ENCODE measurements at places on chromosomes 2 and 18.

- no peak for DNase-seq
Observed at GRCh38 chr18:40380686-40381439, 1574.2 kb upstream of the PIK3C3 start.

GRCh38 chr2:196136151-196136550 is 35.2 kb downstream of the STK17B start:
- no peak for DNase-seq

- DNase-seq = no peak
Observed at GRCh38 chr2:237885931-237886684, 26.7 kb downstream of the RAMP1 start.

GRCh38 chr2:155384555-155385123 is 686.1 kb downstream of the KCNJ3 start:
- no peak for DNase-seq

DNA sequence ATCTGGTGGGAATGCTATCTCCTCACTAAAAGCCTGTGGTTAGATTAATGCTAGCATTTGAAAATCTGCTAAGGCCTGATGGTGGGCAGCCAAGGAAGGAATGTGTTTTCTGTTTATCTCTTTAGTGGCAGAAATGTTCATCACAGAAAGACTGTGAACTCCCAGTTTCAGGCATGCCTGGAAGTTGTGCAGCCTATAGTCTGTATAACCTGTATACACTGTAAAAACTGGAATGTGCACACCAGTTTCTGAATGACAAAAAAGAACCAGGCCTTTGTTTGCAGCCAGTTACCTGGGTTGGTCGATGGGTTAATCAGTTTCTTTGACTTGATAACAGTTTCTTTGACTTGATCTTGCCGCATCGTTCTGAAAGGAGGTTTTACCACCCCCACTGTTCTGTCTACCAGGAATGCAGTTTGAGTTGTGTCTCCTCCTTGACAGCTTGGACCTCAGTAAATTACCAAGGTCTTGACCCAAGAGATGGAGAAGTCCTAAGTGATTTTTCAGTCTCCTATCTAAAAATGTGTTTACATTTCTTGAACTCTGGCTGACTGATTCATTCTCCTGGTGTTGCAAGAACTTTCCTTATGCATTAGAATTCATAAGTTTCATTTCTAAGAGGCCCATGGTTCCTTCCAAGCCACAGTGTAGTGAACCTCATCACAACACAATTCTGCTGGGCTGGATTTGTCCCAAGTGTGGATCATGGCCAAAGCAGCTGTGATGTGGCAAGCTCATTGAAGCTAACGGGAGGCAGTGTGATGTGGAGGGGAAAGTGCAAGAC is 62.2 kb downstream of the KIAA2012 start:
- no peak for DNase-seq

DNA sequence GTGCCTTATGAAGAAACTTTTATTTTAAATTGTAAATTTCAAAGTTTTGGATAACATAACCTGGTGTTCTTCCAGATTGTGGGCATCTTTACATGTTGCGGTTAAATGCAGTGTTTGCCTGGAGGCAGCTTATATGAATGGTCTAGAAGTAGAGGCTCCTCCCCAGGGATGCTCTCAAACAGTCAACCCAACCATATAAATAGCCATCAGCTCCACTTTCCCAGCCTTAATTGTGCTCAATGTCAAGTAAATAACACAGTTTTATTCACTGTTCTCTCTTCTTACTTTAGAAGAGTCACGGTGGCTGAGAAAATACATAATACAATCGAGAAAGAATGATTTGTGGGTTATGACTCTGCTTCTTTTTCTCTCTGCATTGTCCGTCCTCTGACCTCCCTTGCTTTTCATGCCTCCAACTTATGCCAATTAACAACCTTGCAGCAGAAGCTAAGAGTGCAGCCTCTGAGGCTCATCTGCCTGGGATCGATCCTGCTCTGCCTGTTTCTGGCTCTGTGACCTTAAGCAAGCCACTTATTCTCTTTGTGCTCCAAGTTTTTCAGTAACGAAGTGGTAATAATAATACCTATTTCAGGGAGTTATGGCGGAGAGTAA is 100.3 kb downstream of the DAW1 start:
- DNase-seq = no peak

DNA sequence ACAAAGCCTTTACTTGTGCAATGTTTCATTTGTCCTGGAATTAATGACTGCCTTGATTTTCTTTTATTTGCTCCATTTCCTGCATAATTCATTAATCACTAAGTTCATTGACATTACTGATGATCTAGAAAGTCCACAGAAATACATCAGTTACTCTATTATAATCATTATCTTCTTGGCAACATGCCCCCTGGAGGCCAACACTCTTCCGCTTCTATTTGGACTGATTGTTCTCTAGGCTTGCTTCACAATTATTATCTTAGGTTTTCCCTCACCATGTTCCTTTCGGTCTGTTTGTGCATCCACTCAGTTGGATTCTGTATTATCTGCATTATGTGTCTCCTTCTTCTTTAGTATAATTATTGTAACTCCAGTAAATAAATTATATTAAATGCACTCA is 461.0 kb upstream of the CDH2 start:
- no peak for DNase-seq

DNA sequence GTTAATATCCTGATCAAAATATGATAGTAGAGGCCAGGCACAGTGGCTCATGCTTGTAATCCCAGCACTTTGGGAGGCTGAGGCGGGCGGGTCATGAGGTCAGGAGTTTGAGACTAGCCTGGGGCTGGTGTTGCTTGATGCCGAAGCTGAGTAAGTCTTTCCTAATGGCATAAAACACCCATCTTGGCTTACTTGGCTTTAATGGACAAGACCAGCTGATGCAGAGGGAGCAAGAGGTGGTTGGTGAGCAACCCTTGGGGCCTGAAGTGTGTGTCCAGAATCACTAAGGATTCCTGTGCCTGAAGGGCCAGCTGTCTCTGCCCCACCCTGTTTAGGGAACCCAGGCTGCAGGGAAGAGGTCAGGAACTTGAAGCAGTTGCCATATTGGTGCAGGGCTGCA is 217.2 kb downstream of the ARL4C start:
- no peak for DNase-seq

- DNase-seq = peak; percentile 29
Observed at GRCh38 chr2:108323619-108324018, 34.9 kb downstream of the SULT1C2 start.

DNA sequence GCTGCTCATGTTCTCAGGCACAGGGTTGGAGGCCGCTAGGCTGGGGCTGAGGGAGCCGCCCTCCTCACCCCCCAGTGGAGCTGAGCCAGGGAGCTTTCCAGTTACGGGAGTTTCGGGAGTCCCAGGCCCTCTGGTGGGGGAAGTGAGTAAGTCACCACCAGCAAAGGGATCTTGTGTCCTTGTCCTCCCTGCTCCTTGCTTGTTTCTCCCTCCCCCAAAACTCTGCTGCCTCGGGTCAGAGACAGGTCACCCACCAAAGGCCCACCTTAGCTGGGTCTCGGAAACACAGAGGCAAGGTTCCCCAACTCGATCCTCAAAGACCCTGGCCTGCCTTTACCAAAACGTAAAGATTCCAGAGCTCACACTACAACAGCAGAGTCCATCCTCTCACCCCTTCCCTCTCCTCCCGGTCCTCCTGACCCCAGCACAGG is 60.5 kb upstream of the POMC start:
- DNase-seq = peak; percentile 86

DNA sequence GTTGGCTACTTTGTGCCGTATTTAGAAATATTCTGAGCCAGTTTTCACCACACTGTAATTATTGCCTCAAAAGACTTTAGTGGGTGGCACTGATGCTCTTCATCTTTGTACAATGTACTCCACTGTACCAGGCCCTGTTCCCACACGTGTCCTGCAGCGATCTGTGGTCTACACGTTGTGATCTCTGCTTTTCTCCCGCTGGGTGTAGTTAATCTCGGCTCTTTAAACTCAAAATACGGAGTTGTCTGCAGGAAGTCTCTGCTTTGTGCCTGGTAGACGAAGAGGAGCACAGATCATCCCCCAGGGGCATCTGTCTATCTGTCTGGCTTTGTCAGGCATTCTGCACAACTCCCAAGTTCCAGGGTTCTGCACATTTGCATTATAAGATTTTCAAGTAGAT is 12.1 kb upstream of the GREB1 start:
- DNase-seq = no peak

GRCh38 chr18:2570772-2571199 is 519 bp downstream of the METTL4 start:
- peak; percentile 48 for DNase-seq

- no peak for DNase-seq
Observed at GRCh38 chr2:3059141-3059925, 318.3 kb downstream of the EIPR1 start.

GRCh38 chr2:53572696-53573095 is 194.9 kb upstream of the CHAC2 start:
- DNase-seq = no peak

- no peak for DNase-seq
Observed at GRCh38 chr2:227296671-227297405, 28.2 kb upstream of the MFF start.

DNA sequence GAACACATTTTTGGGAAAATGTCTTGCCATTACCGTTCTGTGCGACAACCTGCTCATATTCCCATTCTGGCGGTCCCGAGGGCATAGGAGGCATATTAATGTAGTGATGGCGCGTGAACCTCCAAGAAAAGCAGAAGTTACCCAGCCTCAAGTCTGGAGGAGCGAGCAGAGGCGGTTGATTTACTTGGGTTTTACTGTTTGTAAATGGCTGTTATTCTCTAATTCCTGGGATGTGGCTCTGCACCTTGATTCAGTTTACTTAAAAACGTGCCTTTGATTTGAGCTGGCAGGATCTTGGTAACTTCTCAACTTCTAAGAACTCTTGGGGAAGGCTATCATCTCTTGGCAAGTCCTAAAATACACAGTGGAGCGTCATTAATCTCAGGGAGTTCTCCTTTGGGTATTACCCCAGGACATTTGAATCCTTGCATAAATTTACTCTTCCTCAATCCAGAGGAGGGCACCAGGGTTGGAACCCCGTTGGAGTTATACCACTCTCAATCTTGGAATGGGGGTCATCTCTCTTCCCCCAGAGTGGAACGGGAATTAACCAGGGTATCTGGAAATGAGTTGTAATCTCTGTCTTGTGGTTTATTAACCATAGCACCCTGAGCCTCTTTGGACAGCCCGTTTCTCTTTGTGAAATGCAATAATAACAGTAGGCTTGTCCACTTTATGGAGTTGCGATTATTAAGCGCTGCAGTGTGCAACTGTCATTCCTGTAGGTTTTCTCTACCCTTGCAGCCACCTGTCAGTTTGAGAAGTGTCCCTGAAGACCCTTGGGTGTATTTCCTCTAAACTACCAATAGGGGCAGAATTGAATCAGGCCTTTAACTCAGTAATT is 2.1 kb downstream of the HK2 start:
- DNase-seq = peak; percentile 73

DNA sequence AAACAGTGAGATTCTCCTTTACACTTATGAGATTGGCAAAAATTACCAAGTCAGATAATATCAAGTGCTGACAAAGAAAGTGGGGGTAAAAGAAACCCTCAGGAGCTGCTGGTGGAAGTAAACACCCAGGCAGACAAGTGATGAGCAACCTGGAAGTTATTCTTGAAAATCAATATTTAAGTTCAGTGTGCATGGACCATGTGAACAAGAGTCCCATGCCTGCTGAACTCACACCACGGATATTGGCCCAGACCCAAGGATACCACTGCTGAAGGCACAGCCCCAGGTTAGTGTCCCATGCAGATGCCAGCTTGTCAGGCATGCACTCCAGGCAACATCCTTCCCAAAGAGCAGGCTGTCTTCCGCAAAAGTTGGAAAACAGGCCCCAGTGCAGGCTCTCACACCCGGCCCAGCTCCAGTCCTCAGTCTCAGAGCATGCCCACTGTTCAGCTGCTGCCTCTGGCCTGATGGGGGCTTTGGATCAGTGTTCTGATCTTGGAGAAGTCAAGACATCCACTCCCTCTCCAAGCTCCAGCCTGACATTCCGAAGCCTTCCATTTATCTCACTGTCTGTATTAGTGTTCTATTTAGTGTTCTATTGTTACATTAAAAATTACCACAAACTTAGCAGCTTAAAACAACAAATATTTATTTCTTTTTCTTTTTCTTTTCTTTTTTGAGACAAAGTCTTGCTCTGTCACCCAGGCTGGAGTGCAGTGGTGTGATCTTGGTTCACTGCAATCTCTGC is 70.0 kb downstream of the HS1BP3 start:
- no peak for DNase-seq

GRCh38 chr2:151805961-151806360 is 22.3 kb downstream of the ARL5A start:
- DNase-seq = no peak

- DNase-seq = no peak
Observed at GRCh38 chr2:45305599-45305998, 296.3 kb upstream of the SIX2 start.

DNA sequence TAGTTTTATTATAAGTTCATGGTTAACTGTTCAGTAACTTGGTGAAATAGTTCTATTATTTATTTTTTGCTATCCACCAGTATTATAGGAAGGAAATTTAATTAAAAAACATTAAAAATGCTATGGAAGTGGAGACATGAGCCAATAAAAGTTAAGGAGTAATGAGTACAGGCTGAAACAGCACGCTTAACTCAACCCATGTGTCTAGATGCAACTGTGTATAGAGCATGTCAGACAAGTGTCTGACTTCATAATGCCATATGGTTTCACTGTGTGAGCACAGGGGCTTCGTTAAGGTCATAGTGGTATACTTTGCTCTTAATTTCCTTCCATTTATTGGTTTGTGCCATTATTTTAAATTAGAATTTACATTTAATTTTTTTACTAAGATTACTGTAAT is 566.8 kb upstream of the NRP2 start:
- DNase-seq = no peak

DNA sequence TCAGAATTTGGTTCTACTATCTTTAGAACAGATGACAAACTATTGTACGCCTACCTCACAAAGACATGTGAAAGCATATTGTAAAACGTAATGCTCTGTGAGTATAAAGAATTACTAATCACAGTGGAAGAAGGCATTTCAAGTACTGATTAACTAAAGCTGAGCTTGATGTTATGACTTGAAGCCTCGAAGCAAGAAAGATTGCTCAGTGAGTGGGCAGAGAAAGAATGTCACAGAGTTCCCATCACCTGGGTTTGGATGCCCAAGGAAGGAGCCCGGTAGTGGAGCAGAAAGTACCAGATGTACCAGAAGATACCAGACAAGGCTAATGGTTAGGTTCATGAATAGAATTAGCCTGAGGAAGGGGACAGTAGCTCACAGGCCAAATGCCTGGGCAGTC is 39.5 kb upstream of the FAM110C start:
- peak; percentile 87 for DNase-seq

DNA sequence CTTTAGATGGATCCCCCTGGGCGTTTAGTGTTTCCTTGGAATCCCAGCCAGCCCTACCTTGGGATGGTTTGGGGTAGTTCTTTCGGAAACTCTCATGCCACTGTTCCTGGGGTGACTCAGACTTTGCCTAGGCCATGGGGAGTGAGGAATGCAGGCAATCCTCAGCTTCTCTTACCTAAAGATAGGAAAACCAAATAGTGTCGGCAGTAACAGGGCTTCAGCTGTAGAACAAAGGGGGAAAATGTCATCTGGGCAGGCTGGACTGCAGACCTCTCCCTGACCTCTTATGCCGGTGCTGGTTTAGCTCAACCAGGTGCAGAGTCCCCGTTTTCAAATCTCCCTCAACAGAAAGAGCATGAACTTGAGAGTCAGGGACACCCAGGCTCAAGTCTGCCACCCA is 252.1 kb downstream of the TSN start:
- DNase-seq = no peak
